ENCODE measurements at places on chromosomes 5 and 9.

- DNase-seq: no peak
Observed at GRCh38 chr5:58080573-58080972, 379.3 kb downstream of the PLK2 start.

GRCh38 chr5:110707260-110707844 is 19.1 kb downstream of the TMEM232 start:
- DNase-seq: peak; percentile 12

- no peak for DNase-seq
Observed at GRCh38 chr9:128702949-128703615, 779 bp downstream of the PKN3 start.

DNA sequence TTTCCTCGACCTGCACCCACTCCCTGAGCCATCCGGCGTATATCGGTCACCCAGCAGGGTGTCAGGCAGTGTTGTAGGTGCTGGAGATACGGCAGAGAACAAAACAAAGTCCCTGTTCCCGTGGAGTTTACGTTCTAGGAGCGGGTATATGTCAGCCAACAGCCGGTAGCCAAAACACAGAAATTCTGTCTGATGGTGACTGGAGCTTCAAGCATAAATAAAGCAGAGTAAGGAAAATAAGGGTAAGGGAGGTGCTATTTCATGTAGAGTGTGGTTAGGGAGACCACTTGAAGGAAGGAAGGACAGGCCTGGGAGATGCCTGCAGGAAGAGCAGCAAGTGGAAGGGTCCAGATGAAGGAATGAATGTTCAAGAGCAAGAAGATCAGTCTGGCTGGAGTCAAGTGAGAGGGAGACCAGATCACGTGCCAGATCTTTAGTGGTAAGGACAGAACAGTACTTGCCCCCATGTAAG is 783 bp upstream of the ZFR start:
- no peak for DNase-seq

DNA sequence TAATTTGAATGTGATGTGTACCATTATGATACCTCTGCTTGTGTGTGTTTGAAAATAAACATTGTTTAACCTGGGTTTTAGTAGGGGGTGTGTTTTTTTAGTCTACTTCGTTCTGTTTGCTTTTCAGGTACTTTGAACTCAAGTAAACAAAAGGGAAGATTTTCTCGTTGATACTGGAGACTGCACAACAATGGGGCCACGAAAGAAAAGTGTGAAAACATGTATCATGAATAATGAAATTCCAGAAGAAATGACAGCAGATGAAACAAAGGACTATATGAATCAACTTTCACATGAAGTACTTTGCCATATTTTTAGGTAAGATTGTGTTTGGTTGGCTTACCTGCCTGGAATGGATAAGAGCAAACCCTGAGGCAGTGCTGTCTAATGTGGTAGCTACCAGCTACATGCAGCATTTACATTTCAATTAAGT is 10.8 kb downstream of the FBXO38 start:
- no peak for DNase-seq

All from globus pallidus (tissue), 1 donor.